Activated CD4-positive, CD25-positive, alpha-beta regulatory T cell treated with anti-CD3 and anti-CD28 coated beads, Interleukin-2, amount 50 U/mL, for 72 hours (primary cell): ENCODE measurements at places on chromosomes 3 and 15.

DNA sequence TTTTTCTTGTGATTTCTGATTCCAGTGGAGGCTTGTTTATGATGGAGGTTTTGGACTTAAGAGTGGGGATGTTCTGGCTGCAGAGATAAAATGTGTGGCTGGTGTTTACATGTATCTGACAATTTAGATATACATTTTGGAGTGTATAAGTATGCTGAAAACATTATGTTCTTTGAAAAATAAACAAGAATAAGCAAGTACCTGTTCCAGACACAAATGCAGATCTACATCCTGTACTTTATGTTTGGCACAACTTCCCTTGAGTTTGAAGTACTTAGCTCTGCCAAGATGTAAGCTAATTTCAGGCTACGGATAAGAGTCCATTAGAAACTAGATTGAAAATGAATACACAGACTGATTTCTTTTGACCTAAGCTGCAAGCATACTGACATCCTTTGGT lies 277.2 kb downstream of the CHST2 start:
- DNase-seq, result no peak

DNA sequence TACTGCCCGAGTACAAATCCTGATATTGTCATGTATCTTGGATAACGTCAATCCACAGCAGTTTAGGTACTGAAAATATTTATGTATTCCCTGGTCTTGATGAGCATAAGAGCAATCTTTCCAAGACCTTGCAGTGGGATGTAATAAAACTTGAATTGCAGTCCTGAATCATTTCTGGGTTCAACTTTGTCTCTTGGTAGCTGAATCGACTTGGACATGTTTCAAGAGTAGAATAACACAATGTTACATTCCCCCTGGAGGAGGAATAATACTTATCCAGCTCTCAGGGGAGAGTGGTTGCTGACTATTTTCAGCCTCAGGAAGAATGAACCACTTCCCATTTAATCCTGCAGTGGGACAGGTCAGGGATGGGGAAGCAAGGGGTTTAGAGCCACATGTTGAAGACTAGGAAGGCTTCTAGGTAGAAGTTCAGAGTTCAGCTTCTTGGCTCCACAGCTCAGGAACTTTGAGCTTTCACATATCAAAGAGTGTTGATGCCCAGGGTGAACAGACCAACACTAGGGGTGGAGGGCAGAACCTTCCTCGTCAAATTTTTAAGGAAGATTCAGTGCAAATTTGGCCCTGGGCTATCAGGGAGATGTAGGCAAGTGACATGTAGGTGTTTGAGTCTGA lies 43.4 kb upstream of the GPD1L start:
- DNase-seq, result no peak

DNA sequence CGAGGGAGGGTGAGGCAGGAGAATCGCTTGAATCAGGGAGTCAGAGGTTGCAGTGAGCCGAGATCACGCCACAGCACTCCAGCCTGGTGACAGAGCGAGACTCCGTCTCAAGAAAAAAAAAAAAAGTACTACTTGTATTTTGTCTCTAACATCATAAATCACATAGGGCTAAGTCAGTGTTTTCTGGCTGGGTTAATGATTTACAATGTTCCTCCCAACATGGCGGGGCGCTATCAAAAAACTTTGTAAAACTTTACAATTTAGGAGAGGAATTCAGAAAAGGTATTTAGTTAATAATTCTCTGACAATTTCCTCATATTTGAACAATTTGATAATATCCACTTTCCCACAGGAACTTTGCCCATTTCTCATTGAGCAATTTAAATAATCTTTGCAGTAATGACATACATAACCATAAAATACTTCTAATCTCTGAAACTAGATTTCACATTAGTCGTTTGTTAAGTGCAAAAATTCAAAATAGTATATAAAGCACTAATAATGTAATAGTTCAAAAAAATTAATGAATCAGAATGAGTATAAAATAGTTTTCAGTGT lies 26.6 kb upstream of the B3GNT5 start:
- no peak for DNase-seq

GRCh38 chr15:45641374-45641781 lies 6.5 kb downstream of the SQOR start:
- no peak for DNase-seq

DNA sequence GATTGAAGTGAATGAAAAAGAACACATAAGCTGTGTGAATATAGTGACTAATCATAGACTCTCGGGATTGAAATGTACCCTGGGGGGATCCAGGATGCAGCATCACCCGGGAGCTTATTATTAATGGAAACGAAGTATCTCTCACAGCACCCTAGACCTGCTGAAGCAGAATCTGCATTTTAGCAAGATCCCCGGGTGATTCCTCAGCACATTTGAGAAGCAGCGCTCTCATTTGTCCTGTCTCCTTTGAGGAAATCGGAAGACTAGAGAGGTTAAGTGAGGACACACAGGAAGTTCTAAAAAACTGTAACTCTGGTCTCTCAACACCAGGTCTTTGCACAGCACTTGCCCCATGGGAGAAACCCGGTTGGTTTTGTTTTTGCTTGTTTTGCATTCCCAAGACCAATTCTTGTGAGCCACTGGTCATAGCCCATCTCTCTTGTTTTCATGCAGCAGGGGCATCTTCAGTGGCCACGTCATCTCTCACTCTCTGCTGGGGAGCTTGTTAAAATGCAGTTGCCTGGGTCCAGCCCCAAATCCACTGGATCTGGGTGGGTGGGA lies 30.2 kb downstream of the ZNF710 start:
- no peak for DNase-seq

- DNase-seq, result no peak
These were observed 32.4 kb upstream of the RASGRF1 start for GRCh38 chr15:79122991-79123390.

DNA sequence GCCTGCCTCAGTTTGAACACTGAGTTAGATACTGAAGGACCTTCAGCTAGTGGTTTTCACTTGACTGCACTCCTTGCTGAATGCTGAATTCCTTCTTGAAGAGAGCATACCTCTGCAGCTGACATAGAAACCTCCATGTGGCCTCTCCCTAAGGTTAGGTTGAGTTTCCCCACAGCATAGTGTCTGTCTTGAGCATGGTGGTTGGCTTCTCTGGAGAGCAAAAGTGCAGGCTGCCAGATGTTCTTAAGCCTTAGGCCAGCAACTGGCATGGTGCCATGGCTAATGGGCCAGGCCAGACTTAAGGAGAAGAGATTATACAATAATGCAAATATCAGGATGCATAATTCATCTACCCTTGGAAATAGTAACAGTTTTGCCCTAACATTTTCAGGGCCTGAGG lies 545.6 kb upstream of the ZNF385D start:
- no peak for DNase-seq

GRCh38 chr15:62342959-62343358 lies 177.9 kb upstream of the C2CD4B start:
- no peak for DNase-seq

DNA sequence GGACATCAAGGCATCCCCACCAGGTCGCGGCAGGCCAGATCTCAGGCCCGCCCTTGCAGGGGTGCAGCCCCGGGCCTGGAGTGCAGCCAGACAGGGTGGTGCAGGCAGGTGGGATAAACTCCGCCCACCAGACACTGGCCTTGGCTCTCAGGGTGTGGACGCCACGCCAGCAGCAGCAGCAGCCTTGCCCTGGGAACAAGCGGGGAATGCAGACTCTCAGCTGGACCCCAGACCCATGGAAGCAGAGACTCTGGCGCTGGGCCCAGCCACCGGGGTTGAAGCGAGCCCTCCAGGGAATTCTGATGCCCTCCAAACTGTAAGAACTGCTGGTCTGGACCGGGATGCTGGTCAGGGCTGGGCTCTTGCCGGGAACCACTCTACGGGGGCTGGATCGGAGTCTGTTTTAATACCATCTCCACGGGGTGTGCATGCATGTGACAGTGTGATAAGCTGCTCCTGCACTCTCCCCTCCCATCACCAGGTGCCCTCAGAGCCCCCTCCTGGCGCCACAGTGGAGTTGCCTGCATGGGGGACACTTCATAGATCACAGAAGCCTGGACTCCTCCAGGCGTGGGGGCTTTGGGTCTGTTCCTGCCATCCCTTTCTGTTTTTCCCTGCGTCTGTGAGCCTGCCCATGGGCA lies 142.7 kb downstream of the NSMCE3 start:
- no peak for DNase-seq

GRCh38 chr3:11774296-11774877 lies 72.3 kb downstream of the TAMM41 start:
- no peak for DNase-seq

- DNase-seq, result no peak
These were observed 4.6 kb downstream of the MYH15 start for GRCh38 chr3:108505811-108506210.

DNA sequence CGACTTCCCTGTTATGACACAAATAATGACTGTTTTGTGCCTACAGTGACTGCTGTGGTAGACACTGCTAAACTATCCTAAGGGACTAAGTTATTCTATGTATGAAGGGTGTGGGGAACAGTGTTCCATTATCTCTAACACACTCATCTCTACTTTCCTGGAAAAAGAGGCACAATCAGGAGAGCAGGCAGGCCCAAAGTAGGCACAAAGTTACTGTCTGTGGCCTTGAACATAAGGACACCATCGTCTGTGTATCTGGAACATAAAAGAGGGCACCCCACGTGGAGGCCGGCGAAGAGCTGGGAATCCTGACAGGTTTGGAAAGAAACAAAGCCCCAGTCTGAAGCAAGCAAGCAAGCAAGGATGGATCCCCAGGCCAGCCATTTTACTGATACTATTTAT lies 1.5 kb downstream of the ABCC5 start:
- DNase-seq, result no peak

- DNase-seq, result no peak
These were observed 32.0 kb upstream of the APEH start for GRCh38 chr3:49641921-49642707.
